ENCODE measurements at places on chromosomes 6 and 20. TPM values are rescaled to one million over a fixed set of nuclear protein-coding genes. Genes with fewer than 3 reads are reported as not detected.
A peak's percentile ranks its signal among the peaks of the same experiment; 100 is the strongest.

GRCh38 chr6:112470376-112470775 lies 123.2 kb downstream of the RFPL4B start:
- DNase-seq = no peak

DNA sequence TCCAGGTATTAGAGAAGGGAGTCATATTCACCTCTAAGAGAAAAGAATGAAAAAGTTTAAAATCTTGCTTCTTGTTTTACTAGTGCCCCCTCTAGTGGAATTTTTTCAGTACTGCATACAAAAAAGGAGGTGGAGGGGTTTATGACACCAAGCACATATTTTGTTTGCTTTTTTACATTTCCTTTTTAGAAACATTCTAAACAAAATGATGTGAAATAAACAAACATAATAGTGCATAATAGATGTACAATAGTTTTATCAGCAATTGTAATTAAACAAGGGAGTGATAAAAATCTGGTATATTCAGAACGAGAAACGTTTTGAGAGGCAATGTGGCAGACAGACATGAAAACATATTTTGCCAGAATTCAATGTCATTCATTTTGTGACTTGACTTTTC lies 111.0 kb upstream of the TFAP2D start:
- no peak for DNase-seq

DNA sequence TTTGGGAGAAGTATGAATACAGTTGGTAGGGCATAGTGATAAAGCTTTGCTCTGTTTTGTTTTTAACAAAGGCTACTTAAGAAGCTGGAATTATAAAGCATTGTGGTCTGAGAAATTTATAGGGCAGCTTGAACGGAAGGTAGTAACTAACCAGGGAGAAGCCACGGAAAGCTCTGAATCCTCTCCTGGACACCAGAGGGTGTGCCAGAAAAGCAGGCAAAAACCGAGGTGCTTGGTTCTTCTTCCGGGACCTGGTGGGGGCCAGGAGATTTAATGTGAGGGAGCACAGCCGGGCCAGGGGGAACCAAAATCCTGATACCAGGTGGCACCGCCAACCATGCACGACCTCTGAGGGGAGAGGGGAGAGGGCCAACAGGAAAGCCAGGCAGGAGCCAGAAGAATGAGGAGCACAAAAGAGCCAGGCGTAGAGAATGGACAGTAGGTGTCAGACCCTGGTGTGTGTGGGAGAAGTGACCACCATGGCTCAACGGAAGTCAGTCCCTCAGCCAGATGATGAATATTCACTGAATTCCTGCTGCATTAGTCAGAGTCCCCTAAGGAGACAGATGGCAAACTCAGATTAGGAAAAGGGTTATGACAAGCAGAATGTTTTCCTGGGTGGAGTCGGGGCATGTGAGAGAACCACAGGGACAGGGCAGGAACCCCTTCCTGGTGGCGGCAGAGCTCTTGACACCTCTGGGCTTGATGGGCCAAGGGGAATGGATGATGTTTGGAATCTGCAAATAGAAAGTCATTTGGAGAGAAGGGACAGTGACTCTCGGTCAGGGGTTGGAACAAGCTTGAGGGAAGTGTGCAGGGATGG lies 262.3 kb downstream of the ZNF217 start:
- no peak for DNase-seq

DNA sequence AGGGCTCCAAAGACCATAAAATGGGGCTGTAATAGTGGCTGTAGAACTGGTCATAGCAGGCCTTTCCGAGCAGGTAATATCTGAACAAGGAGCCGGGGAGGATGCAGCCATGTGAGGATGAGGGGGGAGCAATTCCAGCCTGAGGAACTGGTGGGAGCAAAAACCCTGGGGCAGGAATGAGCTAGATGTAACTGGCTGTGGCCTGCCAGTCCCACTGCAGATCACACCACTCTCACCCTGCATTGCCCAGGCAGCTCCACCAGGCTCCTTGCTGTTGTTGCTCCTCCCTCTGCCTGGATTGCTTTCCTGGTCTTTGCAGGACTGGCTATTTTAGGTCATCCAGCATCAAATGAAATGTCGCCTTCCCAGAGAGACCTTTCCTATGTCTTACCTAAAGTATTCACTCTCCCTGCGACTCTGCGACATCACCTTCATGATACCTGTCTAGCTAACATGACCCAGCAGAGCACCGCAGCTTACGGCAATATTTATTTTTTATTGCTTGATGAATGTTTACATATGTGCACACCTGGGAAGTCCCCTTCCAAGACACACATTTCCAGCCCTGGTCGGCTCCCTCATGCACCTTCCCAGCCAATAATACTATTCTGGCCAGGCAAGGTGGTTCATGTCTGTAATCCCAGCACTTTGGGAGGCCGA lies 2.4 kb upstream of the ZFP64 start:
- no peak for DNase-seq

DNA sequence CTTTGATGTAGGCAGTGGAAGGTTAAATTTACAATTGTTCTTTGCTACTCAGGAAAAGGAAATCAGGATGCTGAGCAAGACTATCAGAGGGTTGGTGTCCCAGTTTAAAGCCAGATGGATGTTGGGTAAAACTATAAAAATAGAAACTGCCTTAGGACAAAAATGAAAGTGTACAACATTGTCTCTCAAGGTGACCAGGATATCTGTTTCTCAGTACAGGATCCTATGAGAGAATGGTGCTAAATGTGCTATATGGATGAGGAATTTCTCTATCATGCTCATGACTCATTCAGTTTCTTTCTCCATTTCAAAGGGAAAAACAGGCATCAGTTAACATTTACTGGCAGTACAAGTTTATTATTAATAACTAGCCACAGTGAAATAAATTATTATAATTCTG lies 534.2 kb upstream of the GJE1 start:
- DNase-seq = no peak

DNA sequence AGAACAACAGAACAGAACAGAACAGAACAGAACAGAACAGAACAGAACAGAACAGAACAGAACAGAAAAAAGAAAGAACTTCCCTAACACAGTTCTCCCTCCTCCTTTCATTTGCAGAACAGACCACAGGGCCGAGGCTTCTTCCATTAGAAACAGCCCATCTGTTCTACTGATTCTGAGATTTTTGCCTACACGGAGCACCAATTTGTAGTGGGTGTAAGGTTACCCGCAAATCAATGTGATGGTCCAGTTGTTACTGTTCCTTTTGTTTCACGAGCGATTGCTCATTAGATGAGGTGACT lies 734 bp upstream of the OGFRL1 start:
- no peak for DNase-seq

- peak; percentile 74 for DNase-seq
Measured at GRCh38 chr6:3592371-3592941, 135.6 kb upstream of the SLC22A23 start.

- DNase-seq = no peak
Measured at GRCh38 chr6:33136310-33136900, 55.9 kb downstream of the COL11A2 start.

DNA sequence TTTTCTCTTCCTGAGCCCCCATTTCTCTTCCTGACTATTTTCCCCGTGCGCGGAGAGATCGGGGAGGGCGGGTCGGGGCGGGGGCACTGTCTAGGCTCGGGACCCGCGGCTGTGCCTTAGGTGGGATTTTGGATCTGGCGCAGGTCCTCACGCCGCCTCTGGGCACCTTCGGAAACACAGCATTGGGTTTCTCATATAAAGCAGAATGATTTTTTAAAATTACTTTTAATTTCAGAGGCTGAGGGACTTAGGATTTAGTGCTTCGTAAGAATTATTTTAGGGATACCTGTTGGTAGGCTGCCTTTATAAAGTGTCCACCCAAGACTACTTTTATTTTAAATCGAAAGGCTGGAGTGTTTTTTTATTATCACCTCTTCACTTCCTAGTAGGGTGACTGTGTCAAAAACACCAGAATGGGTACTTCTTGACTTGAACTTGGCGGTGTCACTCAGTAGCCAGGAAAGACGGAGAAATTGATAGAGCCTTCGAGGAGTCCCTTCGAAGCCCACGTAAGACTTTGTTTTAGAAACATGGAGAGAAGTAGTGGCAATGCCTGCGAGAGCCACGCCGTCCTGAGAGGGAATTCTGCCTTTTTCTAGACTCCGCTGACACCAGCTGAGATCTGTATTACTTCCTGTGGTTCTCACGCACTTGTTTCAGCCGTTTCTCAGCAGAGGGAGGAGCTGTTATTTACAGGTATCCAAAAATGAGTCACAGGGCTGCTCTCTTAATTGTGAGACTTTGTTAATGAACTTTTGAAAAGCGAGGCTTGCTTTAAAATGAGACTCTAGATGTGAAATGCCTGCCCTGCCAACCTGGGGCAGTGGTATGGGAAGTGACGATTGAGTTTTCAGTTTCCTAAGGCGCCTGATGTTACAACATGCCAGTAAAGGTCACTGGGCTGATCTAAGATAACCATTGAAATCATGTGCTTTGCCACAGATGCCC lies 667 bp downstream of the STX11 start:
- DNase-seq = no peak

- DNase-seq = no peak
Measured at GRCh38 chr6:18262702-18263417, 1.5 kb downstream of the DEK start.

GRCh38 chr6:4554645-4555044 lies 221.6 kb upstream of the CDYL start:
- no peak for DNase-seq

DNA sequence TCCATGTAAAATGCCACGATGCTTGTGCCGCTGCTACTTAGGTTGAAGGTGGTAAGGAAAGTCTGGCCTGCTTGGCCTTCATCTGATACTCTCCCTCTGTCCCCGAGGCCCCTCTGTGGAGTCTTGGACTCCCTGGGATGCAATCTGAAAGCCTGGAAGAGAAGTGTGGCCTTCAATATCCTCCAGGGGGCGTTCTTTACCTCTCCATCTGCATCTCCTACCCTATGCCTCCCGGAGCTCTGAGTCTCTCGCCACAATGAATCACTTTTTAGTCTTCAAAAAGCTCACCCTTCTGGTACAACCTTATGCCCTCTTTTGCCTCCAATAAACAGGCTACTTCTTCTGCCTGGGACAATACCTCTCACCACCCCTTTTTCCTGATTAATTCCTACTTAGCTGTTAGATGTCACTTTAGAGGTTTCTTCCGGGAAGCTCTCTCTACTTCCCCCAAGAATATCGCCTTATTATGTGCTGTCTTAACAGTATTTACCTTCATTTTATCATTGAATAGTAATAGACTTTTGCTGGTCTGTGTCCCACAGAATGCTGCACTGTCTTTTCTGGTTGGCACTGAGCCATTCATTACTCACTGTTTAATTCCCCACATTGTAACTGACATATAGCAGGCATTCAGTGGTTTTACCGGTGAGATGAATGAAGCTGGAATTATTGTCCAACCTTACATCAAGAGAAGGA lies 13.9 kb upstream of the ATG5 start:
- peak; percentile 41 for DNase-seq

Gene LATS1
- 11.4 TPM for total RNA-seq

Gene TRAM2
- 19.2 TPM for total RNA-seq
